ENCODE measurements at places on chromosomes 1 and 21.

GRCh38 chr1:100538913-100539835 lies 1.2 kb downstream of the GPR88 start:
- DNase-seq, result no peak

- DNase-seq, result no peak
Measured at GRCh38 chr1:208766832-208767231, 522.6 kb upstream of the PLXNA2 start.

DNA sequence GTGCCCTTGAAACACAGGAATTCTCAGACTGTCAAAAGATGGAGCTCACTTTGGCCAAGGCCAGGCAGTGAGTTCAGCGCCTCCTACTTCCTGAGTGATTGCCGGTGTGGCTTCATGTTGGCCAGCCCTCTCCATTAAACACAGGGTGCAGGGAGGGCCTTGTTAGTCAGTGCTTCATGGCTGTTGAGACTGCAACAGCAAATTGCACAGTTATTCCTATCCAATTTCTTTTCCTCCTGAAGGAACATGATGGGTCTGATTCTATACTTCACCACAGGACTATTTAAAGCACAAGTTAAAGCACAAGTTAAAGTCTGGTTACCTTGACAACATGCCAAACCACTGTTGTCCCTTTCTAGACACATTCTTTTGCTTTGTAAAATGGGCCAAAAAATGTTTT lies 156.6 kb downstream of the SIPA1L2 start:
- DNase-seq, result no peak

GRCh38 chr1:228162286-228163006 lies 3.2 kb upstream of the IBA57 start:
- no peak for DNase-seq

GRCh38 chr1:118878661-118879060 lies 109.5 kb downstream of the TBX15 start:
- no peak for DNase-seq

GRCh38 chr1:155294520-155295182 lies 6.6 kb downstream of the PKLR start:
- no peak for DNase-seq

GRCh38 chr1:91759076-91759475 lies 126.9 kb downstream of the TGFBR3 start:
- DNase-seq, result no peak

GRCh38 chr1:86993269-86993985 lies 79.0 kb downstream of the HS2ST1 start:
- DNase-seq, result no peak

GRCh38 chr1:11761988-11762406 lies at the start of gene C1orf167:
C1orf167 (plus strand) TSS chr1:11762193; CDS start chr1:11764401, 2,208 bp downstream.
- DNase-seq, result no peak

GRCh38 chr1:25430967-25431881 lies 527 bp downstream of the MACO1 start:
- DNase-seq, result no peak

GRCh38 chr1:180734366-180734765 lies 102.5 kb downstream of the XPR1 start:
- DNase-seq, result no peak

DNA sequence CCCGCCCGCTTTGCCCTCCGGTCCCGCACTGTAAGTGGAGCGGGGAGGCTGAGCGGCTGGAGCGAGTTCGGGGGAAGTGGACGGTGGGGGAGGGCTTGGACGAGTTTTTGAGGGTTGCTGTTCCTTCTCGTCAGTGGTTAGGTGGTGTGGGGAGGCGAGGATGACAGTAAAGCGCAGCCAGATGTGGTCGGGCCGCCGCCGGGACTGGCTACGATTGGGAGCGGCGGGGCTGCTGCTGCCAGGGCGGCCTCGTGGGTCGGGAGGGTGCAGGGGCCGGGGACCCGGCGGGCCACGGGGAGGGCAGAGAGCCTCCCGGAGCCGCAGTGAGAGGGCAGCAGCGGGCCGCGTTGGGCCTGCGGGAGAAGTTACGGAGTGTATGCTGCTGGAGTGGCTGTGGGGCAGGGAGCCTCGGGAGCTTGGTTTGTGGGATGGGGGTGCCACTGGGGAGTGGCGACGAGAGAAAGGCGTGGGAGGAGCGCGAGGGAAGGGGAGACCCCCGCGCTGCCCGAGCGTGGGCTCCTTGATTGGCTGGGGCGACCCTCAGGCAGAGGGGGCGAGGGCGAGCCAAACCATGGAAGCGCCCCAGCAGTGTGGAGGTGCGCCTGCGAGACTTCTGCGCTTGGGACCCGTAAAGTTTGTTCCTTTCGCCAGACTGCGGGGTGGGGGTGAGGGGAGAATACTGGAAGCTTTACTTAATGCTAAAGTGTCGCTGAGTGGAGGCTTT lies 2.1 kb downstream of the ADGRL2 start:
- no peak for DNase-seq

- no peak for DNase-seq
Measured at GRCh38 chr1:154481053-154481452, 21.0 kb upstream of the TDRD10 start.

DNA sequence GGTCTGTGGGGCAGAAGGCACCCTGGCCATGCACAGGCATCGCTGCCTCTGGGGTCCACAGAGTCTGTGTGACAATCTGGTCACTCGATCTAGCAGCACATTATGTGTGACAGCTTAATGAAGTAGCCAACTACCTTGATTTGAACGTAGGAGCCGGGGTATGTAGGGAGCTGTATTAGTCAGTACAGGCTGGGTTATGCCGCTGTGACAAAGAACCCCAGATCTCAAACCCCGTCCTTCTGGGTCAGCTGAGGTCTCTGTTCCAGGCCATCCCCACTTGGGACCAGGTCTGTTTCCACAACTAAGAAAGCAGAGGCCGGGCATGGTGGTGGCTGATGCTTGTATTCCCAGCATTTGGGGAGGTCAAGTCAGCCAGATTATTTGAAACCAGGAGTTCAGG lies 8.3 kb upstream of the ATAD3B start:
- no peak for DNase-seq

- no peak for DNase-seq
Measured at GRCh38 chr1:3494321-3495308, 40.1 kb downstream of the ARHGEF16 start.

DNA sequence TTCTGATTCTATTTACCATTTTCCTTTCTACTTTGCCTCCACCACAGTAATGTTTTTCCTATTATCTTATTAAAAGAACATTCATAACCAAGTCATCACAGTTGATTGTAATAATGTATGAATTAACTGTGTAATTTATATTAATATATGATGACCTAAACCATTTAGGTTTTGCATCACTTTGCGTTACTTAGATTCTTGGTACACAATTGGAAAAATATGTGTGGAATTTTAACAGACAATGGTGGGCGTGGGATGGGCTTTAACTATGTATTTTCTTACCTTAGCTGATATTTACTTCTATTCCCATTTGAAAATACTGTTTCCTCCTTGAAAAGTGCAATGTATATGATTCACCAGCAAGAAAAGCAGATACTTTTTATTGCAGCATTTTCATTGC lies 3.6 kb downstream of the KRTAP21-3 start:
- no peak for DNase-seq

- DNase-seq, result no peak
Measured at GRCh38 chr1:41664861-41665640, 180.6 kb upstream of the EDN2 start.

- no peak for DNase-seq
Measured at GRCh38 chr1:60463786-60464185, 390.2 kb upstream of the C1orf87 start.

GRCh38 chr21:42827588-42827987 lies 51.8 kb downstream of the WDR4 start:
- no peak for DNase-seq

DNA sequence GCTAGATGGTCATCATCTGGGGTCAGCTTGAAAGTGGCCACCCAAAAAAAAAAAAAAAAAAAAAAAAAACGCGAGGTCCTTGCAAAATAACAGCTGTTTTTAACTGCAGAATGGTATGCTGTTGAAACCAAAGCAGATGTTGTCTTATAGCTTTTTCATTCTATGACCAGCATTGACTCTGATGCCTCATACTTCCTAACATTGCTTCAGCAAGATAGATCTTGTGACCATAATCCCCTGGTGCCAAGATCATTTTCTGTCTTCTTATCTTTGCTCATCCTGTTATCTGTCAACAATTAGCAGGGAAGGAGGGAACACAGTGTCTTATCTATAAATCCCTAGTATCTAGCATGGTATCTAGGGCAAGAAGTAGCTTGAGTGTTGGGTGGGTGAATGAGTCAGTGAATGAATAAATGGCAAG lies 181.5 kb downstream of the PLPP3 start:
- DNase-seq, result no peak
